Aorta (tissue), 5 donors: ENCODE measurements at places on chromosomes 4 and X.
A peak's percentile ranks its signal among the peaks of the same experiment; 100 is the strongest.

DNA sequence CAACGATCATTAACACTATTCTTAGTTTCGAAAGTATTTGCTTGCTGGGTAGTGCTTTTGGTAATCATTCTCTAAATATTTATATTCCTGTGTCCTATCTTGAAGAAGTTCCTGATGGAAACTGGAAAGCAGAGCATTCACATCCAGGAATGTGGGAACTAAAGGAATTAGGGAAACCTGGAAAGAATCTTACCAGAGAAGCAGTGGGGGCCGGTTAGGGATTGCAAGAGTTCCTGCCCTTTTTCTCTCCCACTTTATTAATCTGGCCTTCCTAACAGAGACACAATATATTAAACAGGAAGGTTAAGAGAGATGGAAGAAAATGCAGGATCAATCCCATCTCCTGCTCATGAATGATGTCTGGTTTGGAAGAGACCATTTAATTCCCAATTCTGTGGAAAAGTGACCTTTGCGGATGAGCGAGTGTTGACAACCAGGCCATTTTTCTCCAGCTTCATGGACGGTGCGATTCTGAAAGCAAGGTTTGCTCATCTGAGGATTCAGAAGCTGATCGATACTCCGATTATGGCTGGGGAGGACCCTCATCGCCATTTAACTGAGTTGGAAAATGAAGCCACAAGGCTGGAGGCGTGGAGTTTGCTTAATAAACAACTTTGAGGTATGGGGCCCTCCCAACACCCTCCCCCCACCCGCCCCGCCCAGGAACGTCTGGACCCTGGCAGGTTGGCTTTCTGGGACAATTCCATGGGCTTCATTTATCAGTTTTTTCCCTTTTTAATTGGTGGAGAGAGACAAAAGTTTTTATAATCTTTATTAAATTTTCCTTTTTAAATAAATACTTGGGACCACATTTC is 52.3 kb downstream of the C4orf51 start:
- no peaks in the 10 kb centered on the region for H3K27me3 ChIP-seq
- DNase-seq = no peak
- H3K4me3 ChIP-seq = peak overlapping the region; percentile 7

DNA sequence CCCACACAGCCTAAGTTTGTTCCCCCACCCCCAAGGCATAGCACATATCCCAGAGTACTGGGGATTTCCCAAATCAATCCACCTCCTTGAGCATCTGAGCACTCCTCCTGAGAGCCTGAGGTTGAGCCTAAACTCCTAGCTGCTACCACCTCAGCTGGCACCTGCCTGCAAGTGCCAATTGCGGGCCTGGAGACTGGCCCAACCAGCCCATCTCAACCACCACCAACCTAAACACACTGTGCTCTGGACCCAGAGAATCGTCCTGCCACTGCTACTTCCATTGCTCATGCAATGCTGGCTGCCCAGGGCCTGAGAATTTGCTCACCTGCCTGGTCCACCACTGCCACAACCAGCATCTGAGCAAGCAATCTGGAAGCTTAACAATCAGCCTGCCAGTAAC is 177.1 kb downstream of the FGF13 start:
- no peaks in the 10 kb centered on the region for H3K27me3 ChIP-seq
- H3K27ac ChIP-seq = no peak overlapping the region
- H3K36me3 ChIP-seq = no peaks in the 10 kb centered on the region
- peak; percentile 44 for DNase-seq
- H3K4me3 ChIP-seq = no peak overlapping the region

- no peak overlapping the region for H3K27ac ChIP-seq
- no peaks in the 10 kb centered on the region for H3K4me1 ChIP-seq
- DNase-seq = no peak
These were observed 32.1 kb upstream of the GK start for GRCh38 chrX:30620980-30621618.

- no peak for DNase-seq
- H3K4me1 ChIP-seq = no peaks in the 10 kb centered on the region
- no peaks in the 10 kb centered on the region for H3K36me3 ChIP-seq
These were observed 11.0 kb downstream of the SRD5A3 start for GRCh38 chr4:55356991-55357461.

- no peaks in the 10 kb centered on the region for H3K27me3 ChIP-seq
- peak overlapping the region; percentile 33 for H3K4me3 ChIP-seq
- no peaks in the 10 kb centered on the region for H3K36me3 ChIP-seq
- DNase-seq = peak; percentile 62
- no peaks in the 10 kb centered on the region for H3K4me1 ChIP-seq
These were observed 1.5 kb downstream of the GRID2 start for GRCh38 chr4:92305148-92305877.

GRCh38 chrX:267771-268261 is 13.4 kb upstream of the PLCXD1 start:
- no peak overlapping the region for H3K27ac ChIP-seq
- H3K36me3 ChIP-seq = no peaks in the 10 kb centered on the region
- H3K27me3 ChIP-seq = no peaks in the 10 kb centered on the region
- H3K4me1 ChIP-seq = no peaks in the 10 kb centered on the region

- H3K36me3 ChIP-seq = no peaks in the 10 kb centered on the region
- no peak overlapping the region for H3K27ac ChIP-seq
- H3K27me3 ChIP-seq = no peaks in the 10 kb centered on the region
These were observed 11.5 kb upstream of the BMP3 start for GRCh38 chr4:81019006-81019405.

- DNase-seq = no peak
- H3K27me3 ChIP-seq = no peaks in the 10 kb centered on the region
- no peak overlapping the region for H3K4me3 ChIP-seq
These were observed 38.9 kb upstream of the MAMLD1 start for GRCh38 chrX:150324035-150324728.

- no peak for DNase-seq
- H3K27me3 ChIP-seq = no peaks in the 10 kb centered on the region
- H3K4me1 ChIP-seq = no peaks in the 10 kb centered on the region
- no peaks in the 10 kb centered on the region for H3K36me3 ChIP-seq
These were observed at the start of gene VEGFD for GRCh38 chrX:15384304-15384703. Gene VEGFD (minus strand): TSS chrX:15384413. CDS start chrX:15383946, 467 bp downstream.

DNA sequence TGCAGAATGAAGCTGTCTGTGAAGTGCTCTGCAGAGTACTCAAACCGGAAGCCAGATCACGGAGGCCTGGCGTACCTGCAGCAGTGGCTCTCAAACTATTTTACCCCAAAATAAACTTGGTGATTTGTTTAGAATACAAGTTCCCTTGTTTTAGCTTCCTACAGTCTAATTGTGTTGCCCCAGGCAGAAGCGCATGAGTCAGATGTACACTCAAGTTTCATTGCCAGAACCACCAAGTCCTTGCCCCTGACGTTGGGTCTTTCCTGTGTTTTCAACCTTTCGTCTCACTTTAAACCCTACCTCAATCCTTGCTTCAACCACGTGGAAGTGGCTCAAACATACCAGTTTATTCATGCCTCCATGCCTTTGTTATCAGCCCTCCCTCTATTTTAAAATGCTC is 66.2 kb upstream of the SLC7A11 start:
- no peak overlapping the region for H3K27ac ChIP-seq
- no peak for DNase-seq
- no peaks in the 10 kb centered on the region for H3K36me3 ChIP-seq
- no peak overlapping the region for H3K4me3 ChIP-seq
- no peaks in the 10 kb centered on the region for H3K4me1 ChIP-seq

GRCh38 chr4:15158406-15159091 is 156.3 kb downstream of the CPEB2 start:
- DNase-seq = no peak
- no peaks in the 10 kb centered on the region for H3K36me3 ChIP-seq
- H3K4me1 ChIP-seq = peaks cover 7% of the 10 kb centered on the region

- no peak for DNase-seq
- H3K4me1 ChIP-seq = no peaks in the 10 kb centered on the region
- H3K36me3 ChIP-seq = no peaks in the 10 kb centered on the region
- no peaks in the 10 kb centered on the region for H3K27me3 ChIP-seq
These were observed 232.3 kb upstream of the NEIL3 start for GRCh38 chr4:177077095-177077971.

GRCh38 chr4:168717847-168718246 is 221.0 kb downstream of the PALLD start:
- DNase-seq = no peak
- peak overlapping the region; percentile 94 for H3K27ac ChIP-seq
- H3K36me3 ChIP-seq = no peaks in the 10 kb centered on the region
- H3K4me1 ChIP-seq = peaks cover 2% of the 10 kb centered on the region
